Progenitor cell of endocrine pancreas (in vitro differentiated cells): ENCODE measurements at places on chromosomes 6 and 20. TPM values are rescaled to one million over a fixed set of nuclear protein-coding genes. Genes with fewer than 3 reads are reported as not detected.

- no peak for DNase-seq
These were observed 185.0 kb downstream of the ANKRD60 start for GRCh38 chr20:58043236-58044140.

GRCh38 chr6:113968472-113968871, 2.5 kb downstream of the HDAC2 start:
- DNase-seq: no peak

DNA sequence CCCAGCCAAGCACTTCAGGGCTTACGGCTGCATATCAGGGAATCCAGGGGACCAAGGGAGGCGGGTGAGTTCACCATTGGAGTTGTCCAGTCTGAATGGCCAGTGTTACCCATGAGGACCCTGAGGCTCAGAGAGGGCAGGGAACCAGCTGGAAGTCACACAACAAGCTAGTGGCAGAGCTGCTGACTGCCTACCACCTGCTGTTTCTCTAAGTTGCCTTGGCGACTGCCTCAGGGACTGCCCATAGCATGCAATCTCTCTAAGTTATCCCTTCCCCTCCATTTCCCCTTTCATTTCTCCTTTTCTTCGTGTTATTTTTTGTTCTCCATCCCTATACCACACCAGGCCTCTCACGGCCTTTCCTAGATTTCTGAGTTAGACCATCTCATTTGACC, 71.8 kb upstream of the SIRPA start:
- DNase-seq: no peak

DNA sequence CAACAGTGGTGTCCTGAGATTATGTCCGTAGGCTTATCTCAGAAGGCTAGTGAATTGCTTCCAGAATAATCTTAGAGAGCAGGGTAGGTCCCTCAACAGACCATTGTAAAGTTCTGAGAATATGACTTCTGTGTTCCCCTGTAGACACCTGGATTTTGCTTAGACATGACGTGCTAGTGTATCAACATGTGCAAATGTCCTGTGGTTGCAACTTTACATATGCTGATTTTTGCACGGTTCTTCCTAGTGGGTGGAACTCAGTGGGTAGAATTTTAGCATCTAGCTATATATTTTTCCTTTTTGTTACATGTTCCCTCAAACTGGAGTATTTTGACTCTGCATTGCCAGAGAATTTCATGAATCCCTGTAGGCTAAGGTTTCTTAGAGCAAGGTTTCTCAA, 459.2 kb downstream of the RNF144B start:
- DNase-seq: no peak

- DNase-seq: no peak
These were observed 790 bp downstream of the NEDD9 start for GRCh38 chr6:11231564-11232192.

DNA sequence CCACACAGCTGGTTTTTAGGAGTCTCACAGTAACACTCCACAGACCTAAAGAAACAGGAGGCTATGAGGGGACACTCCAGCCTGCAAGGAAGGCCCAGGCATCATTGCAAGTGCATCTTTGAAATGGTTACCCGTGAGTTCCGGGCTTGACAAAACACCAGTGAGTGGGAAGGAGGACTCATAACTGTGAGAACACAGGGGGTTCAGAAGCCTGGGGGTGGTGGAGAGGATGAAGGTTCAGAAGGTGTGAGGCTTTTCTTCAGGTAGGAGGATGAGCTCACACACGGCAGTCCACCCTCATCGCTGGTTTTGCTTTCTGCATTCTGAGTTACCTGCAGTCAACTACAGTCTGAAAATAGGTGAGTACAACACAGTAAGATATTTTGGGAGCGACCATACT, 39.9 kb downstream of the MAP7 start:
- DNase-seq: no peak

GRCh38 chr20:32062776-32063170, 10.7 kb downstream of the HCK start:
- DNase-seq: no peak

TPBG gene
- 31.3 and 32.0 TPM in 2 replicates for total RNA-seq

CYP39A1 gene
- total RNA-seq: 6.7 and 10.3 TPM in 2 replicates

MOXD1 gene
- 8.4 and 8.9 TPM in 2 replicates for total RNA-seq

SMOC2 gene
- total RNA-seq: 4.8 and 5.9 TPM in 2 replicates
